Fibroblast of the conjunctiva (primary cell): ENCODE measurements at places on chromosomes 2 and 18.

DNA sequence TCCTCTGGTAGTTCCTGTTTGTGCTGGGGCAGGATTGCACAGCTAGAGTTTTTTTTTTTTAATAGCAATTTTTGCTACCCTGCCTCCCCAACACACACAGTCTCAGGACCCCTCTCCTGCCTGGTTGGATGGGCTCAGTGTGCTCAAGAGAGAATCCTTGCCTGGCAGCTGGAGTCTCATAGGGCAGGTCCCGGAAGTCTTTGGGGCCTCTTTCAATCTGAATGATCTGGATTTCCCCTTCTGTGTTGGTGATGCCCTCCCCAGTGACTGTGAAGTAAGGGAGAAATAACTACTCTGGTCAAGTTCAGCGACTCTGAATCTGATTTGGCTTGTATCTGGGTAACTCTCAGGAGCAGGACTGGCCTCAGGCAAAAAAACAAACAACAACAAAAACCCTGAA is 220.6 kb upstream of the LRRTM1 start:
- DNase-seq: no peak

- no peak for DNase-seq
Observed at GRCh38 chr2:134482766-134483340, 229.0 kb downstream of the MGAT5 start.

- DNase-seq: no peak
Observed at GRCh38 chr2:7084601-7085000, 167.4 kb downstream of the RNF144A start.

DNA sequence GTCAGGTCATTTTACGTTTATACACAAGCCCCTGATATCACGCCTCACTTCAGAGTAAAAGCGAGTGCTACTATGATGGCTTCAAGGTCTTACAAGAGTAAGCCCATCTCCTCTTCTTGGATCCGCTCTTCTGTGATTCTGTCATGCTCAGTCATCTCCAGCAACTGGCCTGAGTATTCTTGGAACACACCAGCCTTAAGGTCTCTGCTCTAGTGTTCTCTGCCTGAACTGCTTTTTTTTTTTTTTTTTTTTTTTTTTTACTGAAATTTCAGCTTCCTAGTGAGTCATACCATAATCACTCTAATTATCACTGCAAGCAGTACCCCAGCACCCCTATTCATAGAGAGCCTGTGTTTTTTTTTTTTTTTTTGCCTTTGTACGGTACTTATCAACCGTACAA is 1228.9 kb downstream of the CNTNAP5 start:
- no peak for DNase-seq
